ENCODE measurements at places on chromosomes 5 and 9.

DNA sequence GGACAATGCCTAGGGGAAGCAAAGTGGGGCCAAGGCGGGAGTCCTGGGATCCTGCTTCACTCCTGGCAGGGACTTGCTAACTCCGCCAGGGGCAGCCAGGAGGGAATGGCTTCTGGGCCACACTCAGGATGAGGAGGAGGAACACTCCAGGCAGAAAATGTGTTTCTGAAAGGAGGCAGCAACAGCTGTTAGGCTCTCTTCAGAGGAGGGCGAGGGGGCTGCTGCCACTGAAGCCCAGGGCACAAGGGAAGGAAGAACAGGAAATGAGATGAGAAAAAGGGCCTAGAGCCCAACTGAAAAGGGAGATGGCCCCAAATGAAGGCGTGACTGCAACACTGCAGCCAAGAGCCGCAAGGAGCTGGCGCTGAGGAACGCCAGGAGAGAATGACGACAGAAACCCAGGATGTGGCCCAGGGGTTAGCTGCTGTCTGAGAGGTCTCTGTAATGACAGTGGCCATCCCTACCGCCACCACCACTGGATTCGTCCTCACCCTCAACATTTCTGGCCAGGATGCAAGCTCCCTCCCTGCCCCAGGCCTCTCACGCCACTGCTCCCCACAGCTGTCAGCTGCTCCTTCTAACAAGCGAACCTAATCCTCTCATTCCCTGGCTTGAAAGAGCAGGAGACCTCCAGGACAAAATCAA lies 15.8 kb downstream of the PSMB7 start:
- DNase-seq = no peak

GRCh38 chr5:19208397-19208796 lies 779.6 kb downstream of the CDH18 start:
- DNase-seq = no peak

GRCh38 chr9:10612641-10613398 lies at the start of gene PTPRD:
Gene PTPRD, minus strand, starts transcription at chr9:10613002.
- DNase-seq = no peak

DNA sequence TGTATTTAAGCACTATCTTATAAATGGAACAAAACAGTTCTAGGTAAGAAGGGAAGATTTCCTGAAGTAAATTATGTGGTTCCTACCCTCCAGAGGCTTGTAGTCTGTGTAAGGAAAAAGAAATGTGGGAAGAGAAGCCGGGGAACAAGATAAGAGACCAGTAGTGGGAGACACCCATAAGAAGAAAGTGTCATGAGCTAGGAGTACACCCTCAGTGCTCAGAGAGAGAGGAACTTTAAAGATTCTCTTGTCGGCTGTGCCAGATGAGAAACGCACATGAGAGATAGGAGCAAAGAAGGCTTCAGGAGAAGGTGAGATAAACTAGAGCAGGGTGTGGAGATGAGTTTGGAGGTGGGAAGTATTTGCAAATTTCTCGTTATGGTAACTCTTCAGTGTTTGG lies 18.1 kb downstream of the SLC36A1 start:
- DNase-seq = no peak

- no peak for DNase-seq
These were observed 393.6 kb downstream of the SPOCK1 start for GRCh38 chr5:137105351-137106035.

DNA sequence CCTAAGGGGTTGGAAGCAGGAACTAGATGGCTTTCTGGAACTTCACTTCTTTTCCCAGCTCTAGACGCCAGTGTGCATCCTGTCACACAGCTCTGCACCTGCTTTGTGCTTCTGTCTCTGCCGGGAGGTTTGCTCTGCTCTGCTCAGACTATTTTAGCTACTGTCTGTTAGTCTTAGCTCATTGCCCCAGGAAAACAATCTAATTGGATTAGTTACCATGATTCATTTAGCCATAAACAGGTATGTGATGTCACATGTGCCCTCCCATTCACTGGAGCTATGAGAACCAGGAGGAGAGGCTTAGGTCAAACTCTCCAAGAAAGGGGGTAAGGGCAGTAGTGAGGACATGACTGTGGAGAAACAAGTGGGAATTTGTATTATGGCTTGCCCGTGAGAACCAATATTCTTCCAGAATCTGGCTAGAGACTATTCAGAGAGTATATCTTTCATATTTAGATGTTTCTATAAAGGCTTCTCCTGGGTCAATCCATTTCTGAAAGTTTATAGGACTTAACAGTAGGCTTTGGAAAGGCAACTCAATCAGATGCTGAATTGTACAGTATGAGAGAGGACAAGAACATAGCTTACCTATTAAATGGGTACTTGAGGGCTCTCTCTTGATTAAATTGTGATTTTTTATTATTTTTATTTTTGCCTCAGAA lies 22.4 kb upstream of the NREP start:
- no peak for DNase-seq

- DNase-seq = no peak
These were observed 48.4 kb downstream of the GPR21 start for GRCh38 chr9:123081824-123082223.

DNA sequence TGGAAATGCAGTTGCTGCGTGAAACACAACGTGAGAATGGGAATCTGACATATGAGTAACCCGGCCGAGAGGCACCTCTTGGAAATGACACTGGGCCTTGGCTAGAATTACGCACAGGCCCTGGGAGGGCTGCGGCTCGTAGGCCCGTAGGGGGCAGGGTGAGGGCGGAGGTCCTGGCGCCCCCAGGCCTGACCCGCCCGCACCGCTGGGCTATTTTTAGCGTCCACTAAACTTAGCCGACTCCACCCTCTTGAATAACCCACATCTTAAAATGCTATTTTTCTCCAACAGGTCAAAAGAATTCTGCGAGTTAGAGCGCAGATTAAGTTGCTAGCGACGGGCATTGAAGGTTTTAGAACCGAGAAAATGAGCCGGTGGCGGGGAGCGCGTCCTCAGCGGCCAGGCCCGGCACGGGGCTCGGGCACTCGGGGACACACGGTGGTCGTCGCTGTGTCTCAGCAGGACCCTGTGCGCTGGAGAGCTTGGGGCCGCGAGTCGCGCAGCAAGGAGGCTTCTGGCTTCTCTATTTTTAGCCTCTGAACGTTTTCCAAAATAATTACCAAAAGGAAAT lies 168.5 kb downstream of the AUH start:
- peak; percentile 88 for DNase-seq

DNA sequence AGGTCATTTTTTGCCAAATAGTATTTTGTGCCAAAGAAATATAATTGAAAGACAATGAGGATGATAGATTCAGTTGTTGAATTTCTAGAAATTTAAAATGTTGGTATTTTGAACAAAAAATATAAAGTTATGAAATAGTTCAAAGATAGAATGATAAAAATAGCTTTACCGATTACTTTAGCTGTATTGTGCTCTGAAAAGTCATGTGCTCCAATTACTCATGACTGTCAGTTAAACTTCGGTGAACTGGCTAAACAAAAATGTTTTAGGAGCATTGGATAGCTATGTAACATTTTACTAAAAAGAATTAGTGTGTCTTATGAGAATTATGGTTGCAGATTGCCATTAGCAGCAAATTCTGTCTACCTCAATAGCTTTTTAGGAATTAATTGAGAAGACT lies 177.3 kb upstream of the VCAN start:
- DNase-seq = no peak

GRCh38 chr5:109407913-109408312 lies 1.9 kb downstream of the PJA2 start:
- DNase-seq = no peak

GRCh38 chr9:90640361-90640760 lies 2.3 kb downstream of the DIRAS2 start:
- DNase-seq = no peak

DNA sequence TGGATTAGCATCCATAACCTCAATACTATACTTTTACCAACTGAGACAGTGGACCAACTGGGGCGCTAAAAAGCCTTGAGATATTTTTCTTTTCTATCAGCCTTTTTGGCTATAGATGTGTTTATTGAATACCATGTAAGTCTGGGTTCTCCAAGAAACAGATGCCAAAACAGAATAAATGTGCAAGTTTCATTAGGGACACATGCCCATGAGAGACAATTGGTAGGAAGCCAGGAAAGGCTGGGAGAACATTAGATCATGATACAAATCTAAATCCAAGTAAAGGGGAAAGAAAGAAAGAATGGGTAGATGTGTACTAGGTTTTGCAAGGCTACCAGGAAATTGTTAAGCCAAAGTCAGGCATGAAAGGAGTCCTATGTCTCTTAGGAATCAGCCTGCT lies 152.5 kb downstream of the KCTD16 start:
- no peak for DNase-seq

DNA sequence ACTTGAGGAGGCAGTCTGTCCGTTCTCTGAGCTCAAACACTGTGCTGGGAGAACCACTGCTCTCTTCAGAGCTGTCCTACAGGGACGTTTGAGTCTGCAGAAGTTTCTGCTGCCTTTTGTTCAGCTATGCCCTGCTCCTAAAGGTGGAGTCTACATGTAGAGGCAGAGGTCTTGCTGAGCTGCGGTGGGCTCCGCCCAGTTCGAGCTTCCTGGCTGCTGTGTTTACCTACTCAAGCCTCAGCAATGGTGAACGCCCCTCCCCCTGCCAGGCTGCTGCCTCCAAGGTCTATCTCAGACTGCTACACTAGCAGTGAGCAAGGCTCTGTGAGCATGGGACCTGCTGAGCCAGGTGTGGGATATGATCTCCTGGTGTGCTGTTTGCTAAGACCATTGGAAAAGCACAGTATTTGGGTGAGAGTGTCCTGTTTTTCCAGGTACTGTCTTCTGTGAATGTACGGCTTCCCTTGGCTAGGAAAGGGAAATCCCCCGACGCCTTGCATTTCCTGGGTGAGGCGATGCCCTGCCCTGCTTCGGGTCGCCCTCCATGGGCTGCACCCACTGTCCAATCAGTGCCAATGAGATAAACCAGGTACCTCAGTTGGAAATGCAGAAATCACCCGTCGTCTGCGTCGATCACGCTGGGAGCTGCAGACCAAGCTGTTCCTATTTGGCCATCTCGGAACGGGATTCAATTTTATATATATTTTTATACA lies 58.5 kb downstream of the CNTRL start:
- DNase-seq = peak; percentile 76

DNA sequence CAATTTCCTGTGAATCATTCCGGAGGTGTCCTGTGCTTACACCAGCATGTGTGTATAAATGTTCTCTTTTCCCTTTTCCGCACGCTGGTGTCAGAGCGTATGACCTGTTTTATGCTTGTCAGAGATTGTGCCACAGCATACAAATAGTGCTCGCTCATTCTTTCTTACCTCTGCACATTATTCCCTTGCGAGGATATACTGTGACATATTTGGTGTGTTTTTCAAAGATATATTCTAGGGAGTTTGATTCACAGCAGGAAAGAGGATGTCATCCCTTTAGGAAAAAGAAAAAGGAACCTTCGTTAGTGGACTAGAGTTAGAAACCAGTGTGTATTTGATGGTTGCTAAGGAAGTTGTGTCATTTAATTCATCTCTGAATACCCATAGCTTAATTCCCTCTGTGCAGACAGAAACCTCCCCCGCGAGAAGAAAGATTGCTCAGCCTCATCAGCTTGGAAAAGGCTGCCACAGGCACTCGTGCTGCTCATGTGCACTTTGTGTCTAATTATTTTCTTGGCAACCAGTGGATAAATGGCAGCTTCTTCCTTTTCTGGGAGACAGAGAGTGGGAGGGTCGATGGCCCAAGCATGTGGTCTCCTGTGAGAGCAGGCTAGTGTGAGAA lies 14.7 kb upstream of the CCIN start:
- DNase-seq = no peak

DNA sequence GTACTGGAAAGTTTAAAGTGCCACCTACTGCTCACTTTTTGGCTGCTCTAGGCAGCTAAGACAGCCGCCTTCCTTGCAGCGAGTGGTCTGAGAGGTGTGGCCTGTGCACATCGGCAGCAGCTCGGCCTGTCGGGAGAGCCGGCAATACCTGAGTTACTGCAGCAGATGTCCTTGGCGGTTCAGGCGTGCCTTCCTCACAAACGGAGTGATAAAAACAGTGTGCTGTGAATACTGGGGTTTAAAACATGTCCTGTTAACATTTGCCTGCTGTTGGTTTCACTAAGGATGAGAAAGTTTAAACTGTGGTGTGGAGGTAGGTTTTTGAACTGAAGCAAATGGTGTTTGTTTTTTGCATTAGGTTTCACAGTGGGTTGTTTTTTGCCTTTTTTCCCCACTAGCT lies 12.9 kb downstream of the TRAF2 start:
- DNase-seq = no peak

DNA sequence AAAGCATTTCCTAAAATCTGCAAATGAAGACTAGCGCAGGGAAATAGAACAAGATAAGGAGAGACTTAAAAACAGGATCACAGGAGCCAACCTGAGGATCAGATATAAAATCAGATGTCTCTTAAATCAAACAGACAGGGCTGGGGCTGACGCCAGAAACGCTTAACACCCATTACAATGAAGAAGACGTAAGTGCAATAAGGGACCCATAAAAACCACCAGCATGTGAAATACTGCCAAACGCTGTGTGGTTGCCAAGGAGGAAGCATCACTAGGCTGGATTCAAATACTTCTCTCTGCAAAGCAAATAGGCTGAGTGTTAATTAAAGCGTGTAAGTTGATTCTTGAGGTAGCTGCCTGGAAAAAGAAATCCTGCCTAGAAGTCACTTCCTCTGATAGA lies 74.4 kb upstream of the ATP10B start:
- DNase-seq = no peak

GRCh38 chr5:67694810-67695191 lies 498.2 kb upstream of the CD180 start:
- no peak for DNase-seq

DNA sequence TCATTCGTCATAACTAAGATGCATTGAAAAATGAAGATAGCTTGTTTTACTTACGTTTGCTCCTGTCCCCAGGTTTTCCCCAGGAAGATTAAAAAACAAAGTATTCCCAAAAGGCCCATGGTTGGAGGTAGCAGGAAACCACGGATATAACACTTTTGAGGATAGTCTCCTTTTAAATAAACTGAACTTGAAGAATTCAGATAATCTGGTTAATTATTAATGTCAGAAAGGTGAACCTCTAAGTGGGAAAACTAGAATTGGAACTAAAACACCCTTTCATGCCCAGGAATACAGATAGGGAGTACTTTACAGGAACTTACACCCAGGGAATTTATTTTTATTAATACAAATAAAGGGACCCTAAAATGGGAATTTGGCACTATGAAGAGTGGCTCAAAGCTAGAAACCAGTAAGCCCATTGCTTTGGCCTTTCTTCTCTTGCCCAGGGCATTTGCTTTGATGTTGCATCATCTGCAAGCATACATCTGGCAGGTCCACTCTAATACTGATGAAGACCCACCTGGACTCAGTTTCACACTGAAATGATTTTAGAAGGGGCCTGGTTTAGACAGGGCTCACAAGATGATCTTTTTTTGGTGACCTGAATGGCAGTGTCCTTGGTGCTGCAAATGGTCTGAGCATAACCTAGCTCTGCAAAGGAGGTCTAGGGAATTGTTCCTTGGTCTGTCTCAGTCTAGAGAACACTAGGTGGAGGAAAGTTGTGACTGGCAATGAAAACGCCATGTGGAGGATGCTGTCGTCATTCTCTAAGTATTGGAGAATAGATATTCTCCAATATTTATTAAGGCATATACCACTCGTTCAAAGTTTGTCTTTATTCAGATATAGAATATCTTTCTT lies at the start of gene C5:
Gene C5 (minus strand): TSS at position 148 of the 861 bp plus-strand sequence. CDS start 29 bp downstream, at position 119.
- DNase-seq = no peak

All from activated CD8-positive, alpha-beta memory T cell treated with anti-CD3 and anti-CD28 coated beads for 24 hours (primary cell).